ENCODE measurements at places on chromosomes 3 and 15.
A peak's percentile ranks its signal among the peaks of the same experiment; 100 is the strongest.

GRCh38 chr3:138923531-138923994, 23.4 kb downstream of the FOXL2 start:
- peak; percentile 73 for DNase-seq

DNA sequence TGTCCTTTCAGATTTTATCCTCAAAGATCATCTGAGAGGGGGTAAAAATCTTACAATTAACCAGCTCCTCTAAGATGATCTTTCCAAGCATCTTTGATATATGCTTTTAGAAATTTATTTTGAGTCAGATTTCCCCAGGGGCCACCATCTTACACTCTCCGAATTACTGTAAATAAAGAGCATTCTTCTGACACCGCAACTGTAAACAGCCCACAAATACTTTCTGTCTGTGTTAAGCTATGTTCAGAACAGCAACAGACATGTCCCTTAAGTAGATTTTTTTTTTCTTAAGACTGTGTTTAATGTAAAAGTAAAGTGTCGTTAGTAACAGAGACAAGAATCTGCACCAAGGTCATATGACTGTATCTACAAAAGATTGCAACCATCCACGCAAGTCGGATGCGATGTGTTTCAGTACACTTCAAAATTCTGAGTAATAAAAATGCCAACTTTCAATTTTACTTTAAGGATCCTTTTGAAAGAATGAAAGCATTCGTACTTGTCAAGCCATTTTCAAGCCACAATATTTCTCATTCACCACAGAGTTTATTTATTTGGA, 159.0 kb upstream of the KCNH8 start:
- no peak for DNase-seq

DNA sequence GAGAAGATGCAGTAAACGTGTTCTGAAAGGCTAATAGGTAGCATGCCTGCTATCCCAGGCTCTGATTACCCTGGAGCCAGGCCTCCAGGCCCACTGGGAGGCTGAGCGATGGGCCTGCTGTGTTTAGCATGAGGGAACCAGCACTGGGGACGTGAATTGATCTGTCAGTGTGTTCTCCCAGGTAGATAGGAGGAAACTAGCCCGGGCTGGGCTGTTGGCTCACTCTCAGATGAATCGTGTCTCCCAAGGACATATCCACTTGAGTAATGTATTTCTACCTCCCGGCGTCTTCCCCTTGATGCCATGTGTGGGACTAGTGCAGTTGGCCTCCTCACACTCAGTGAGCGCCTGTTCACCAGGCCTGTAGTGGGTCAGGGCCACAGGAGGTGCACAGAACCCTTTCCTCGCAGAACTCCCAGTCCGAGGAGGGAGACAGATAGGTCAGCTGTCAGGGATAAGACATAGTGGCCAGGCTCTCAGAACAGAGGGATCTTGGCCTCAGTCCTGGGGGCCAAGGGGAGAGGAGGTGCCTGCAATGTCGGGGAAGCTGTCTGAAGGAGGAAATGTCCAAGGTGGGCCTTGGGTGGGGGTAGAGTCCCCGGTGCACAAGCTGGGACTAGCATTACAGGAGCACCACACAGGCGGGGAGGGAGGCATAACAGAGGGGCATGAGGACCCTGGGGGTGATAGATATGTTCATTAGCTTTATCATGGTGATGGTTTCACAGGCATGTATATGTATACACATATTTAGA, 111.7 kb downstream of the DNAJB8 start:
- DNase-seq, result no peak

- DNase-seq, result no peak
These were observed 45.0 kb downstream of the SMAD3 start for GRCh38 chr15:67110361-67110781.

DNA sequence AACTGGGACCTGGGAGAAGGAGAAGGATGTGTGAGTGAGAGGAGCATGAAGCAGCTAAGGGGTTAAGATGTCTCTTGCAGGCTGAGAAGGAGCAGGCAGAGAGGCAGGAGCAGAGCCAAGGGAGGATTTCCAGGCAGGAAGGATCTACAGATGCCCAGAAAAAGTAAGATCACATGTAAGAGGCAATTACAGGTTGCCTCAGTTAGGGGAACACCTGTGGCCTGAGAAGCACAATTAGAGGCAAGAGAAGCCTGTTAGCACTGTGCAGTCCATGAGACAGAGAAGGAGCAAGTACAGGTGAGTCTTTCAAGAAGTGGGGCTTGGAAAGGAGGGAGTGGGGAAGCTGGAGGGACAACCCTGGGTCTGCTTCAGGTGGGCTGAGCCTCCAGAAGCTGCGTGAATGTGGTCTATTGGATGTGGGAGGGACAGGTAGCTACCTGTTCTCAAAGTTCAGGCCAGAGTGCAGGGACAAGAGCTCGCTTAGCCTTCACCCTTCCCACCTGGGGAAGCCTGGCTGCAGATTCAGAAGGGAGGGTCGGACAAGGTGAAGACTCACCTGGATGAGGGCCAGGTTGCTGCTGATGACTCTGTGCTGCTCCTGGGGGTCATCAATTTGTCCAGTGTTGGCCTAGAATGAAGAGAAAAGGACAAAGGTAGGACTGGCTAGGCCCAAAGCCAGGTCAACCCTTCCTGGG, 50.7 kb downstream of the SLC41A3 start:
- no peak for DNase-seq

GRCh38 chr3:149174901-149175300, 45.5 kb downstream of the HPS3 start:
- no peak for DNase-seq

- no peak for DNase-seq
These were observed 51.9 kb upstream of the PFN2 start for GRCh38 chr3:150022381-150023238.

- no peak for DNase-seq
These were observed 16.1 kb downstream of the CLEC3B start for GRCh38 chr3:45042162-45042561.

DNA sequence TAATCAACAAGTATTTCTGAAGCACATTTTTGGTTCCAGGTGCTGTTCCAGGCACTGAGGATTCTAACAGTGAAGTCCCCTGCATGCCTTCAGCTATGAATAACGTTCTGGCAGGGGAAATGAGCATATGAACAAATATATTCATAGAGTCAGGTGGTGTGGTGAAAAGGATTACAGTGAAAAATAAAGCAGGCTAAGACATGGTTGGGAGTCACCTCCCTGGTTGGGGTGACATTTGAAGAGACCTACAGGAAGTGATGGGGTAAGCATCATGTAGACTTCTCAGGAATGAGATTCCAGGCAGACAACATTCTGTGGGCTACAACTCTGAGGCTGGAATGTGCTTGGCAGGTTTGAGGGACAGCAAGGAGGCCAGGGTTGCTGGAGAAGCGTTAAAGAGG, 15.0 kb downstream of the FRMD4B start:
- DNase-seq, result no peak

DNA sequence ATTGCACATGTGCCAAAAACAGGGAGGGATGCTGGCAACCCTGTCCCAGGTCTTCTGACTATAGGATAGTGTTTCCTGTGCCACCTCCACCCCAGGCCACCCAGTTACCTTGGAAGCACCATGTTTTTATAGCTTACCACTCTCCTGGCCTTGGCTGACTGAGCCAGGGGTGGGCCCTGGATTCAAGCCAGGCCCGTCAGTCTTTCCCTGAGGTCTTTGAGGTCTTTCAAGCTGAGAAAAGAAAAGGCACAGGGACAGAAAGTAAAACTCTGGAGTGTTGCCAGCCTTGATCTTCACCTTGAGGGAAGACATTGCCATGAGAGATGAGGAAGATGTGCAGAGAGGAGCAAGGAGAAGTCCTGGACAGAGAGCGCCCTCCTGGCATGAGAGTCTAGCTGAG, 46.3 kb downstream of the SYNM start:
- no peak for DNase-seq

- no peak for DNase-seq
These were observed 155.7 kb downstream of the LPP start for GRCh38 chr3:188309437-188310269.

DNA sequence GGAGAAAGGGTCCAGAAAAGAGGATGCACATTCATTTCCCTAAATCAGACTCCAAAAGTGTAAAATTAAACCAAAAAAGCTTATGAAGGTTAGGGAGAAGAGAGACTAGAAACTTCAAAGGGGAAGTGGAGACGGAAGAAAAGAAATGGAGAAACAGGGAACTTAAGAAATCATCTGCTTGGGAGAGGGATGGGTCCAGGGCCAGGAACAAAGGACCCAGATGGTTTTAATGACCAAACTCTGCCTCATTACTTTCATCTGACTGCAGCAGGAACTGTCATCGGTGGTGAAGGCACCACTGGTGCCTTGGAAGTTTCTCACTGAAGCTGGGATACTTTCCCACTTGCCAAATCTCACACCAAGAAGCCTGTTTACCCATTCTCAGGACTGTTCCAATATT, 70.5 kb upstream of the SLC4A7 start:
- DNase-seq, result no peak

- DNase-seq, result no peak
These were observed 228.7 kb upstream of the ZNF385D start for GRCh38 chr3:21979706-21980105.
